ENCODE measurements at places on chromosomes 7 and 10. TPM values are rescaled to one million over a fixed set of nuclear protein-coding genes. Genes with fewer than 3 reads are reported as not detected.

The FANK1 gene
- 0.52 TPM for total RNA-seq

The LRRC18 gene
- total RNA-seq = not detected

The SPACDR gene
- total RNA-seq = 4.0 TPM

The ACSM6 gene
- total RNA-seq = not detected

The PPP1R17 gene
- not detected for total RNA-seq

The ABCA13 gene
- total RNA-seq = not detected

The DCLRE1C gene
- 24.0 TPM for total RNA-seq

GRCh38 chr10:76523791-76524351 lies 1092.4 kb downstream of the LRMDA start:
- H3K27me3 ChIP-seq = no peaks in the 10 kb centered on the region
- no peak for DNase-seq
- H3K4me3 ChIP-seq = no peak overlapping the region
- no peaks in the 10 kb centered on the region for H3K4me1 ChIP-seq
- no peaks in the 10 kb centered on the region for H3K36me3 ChIP-seq
- no peak overlapping the region for H3K27ac ChIP-seq

DNA sequence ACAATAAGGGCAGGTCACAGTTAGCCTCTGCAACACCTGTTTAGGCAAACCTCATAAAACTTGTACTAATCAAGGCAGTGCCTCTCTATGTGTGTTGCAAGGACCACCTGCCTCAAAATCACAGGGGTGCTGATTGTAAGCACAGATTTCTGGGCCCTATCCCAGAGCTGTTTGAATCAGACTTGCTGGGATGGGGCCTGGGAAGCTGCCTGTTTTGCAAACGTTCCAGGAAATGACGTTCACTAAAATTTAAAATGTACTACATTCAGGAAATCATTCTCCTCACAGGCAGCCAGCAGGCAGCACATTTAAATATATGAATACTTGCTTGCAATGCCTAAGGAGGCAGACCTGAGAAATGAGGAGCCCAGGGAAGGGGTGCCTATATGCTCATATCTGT lies 4.3 kb upstream of the GRM8 start:
- no peak overlapping the region for H3K4me3 ChIP-seq
- H3K27ac ChIP-seq = no peak overlapping the region
- H3K27me3 ChIP-seq = peaks cover 86% of the 10 kb centered on the region

GRCh38 chr10:110618230-110618610 lies 25.9 kb upstream of the RBM20 start:
- peaks cover 15% of the 10 kb centered on the region for H3K4me1 ChIP-seq
- H3K27ac ChIP-seq = no peak overlapping the region
- no peak for DNase-seq
- no peaks in the 10 kb centered on the region for H3K36me3 ChIP-seq

DNA sequence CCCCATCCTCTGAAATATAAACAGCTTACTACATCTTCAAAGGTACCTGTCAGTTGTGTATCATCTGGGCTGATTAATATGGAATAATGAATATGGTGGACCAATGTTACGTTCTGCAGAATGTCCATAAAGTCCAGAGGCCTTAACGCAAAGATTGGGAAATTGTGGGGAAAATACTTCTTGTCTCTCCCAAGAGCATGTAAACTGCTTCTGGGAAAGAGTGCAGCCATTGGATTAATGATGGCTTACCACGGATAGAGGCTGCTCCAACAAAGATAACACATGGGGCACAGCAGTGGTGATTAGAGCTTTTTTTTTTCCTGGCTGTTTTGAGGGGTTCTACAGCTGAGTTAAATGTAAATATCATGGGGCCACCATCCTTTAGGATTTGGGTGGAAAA lies 340.4 kb upstream of the AKR1E2 start:
- H3K27me3 ChIP-seq = no peaks in the 10 kb centered on the region
- no peak overlapping the region for H3K4me3 ChIP-seq
- peaks cover 4% of the 10 kb centered on the region for H3K36me3 ChIP-seq

DNA sequence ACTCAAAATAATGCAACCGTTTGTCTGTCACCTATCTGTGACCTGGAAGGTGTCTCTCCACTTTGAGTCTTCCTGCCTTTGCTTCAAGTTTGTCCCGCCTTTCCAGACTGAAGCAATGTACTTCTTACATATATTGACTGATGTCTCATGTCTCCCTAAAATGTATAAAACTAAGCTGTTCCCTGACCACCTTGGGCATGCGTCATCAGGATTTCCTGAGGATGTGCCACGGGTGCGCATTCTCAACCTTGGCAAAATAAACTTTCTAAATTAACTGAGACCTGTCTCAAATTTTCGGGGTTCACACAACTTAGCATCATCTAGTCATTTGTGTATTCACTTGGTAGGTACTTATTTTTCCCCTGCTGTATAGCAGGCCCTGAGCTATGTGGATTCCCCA lies 65.3 kb upstream of the JCAD start:
- no peaks in the 10 kb centered on the region for H3K4me1 ChIP-seq
- no peak overlapping the region for H3K27ac ChIP-seq
- no peak overlapping the region for H3K4me3 ChIP-seq
- peaks cover 5% of the 10 kb centered on the region for H3K27me3 ChIP-seq
- no peak for DNase-seq

- no peak for DNase-seq
- peaks cover 1% of the 10 kb centered on the region for H3K27me3 ChIP-seq
- no peak overlapping the region for H3K27ac ChIP-seq
- H3K36me3 ChIP-seq = no peaks in the 10 kb centered on the region
- H3K4me1 ChIP-seq = no peaks in the 10 kb centered on the region
- H3K4me3 ChIP-seq = no peak overlapping the region
These were observed 33.3 kb downstream of the EPHB4 start for GRCh38 chr7:100793806-100794660.

DNA sequence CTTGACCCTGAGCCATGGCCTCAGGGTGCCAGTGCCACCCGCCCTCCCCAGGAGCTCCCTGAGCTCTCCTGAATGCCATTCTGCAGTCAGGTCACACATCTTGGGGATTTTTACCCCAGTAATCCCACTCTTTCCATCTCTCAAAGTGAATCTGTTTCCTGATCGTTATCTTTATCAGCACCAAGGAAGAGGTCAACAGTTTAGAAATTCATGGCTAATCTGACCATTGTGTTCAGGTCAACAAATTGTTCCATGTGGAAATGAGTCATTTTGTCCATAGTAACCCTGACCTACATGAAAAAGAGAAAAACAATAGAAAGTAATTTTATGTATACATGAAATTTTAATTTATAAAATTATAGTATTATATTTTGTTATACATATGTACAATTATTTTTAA lies 28.8 kb upstream of the ZNF488 start:
- H3K36me3 ChIP-seq = no peaks in the 10 kb centered on the region
- no peak overlapping the region for H3K4me3 ChIP-seq
- no peak overlapping the region for H3K27ac ChIP-seq
- no peaks in the 10 kb centered on the region for H3K27me3 ChIP-seq
- DNase-seq = no peak

GRCh38 chr7:26709210-26709990 lies 155.0 kb downstream of the SKAP2 start:
- H3K27ac ChIP-seq = no peak overlapping the region
- H3K36me3 ChIP-seq = no peaks in the 10 kb centered on the region
- no peak for DNase-seq

DNA sequence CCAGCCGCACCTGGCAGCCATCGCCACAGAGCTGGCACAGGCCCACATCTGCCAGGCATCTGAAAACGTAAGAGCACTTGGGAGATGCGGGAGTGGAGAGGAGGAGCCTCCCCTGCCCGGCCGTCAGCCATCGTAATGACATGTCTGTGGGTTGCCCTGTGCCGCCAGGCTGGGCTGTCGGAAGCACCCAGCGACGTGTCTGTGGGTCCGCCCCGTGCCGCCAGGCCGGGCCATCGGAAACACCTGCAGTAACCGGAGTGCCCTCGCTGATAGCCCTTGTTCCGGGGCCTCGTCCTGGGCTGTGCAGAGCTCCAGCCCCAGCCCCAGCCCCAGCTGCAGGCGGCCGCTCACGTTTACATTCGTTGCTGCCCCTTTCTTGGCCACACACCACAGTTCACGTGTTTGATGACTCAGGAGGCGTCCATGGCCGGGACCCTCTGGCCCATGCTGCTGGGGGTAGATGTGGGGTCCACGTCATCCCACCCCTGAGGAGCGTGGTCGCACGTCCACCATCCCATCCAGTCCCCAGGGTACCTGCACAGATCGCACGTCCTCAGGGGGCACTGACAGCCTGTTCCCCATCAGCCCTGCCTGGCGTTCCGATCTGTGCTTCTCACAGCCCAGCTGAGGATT lies 30.0 kb upstream of the PRKAR1B start:
- H3K4me3 ChIP-seq = no peak overlapping the region
- H3K36me3 ChIP-seq = no peaks in the 10 kb centered on the region
- DNase-seq = no peak
- no peaks in the 10 kb centered on the region for H3K27me3 ChIP-seq
- H3K4me1 ChIP-seq = peaks cover 2% of the 10 kb centered on the region

DNA sequence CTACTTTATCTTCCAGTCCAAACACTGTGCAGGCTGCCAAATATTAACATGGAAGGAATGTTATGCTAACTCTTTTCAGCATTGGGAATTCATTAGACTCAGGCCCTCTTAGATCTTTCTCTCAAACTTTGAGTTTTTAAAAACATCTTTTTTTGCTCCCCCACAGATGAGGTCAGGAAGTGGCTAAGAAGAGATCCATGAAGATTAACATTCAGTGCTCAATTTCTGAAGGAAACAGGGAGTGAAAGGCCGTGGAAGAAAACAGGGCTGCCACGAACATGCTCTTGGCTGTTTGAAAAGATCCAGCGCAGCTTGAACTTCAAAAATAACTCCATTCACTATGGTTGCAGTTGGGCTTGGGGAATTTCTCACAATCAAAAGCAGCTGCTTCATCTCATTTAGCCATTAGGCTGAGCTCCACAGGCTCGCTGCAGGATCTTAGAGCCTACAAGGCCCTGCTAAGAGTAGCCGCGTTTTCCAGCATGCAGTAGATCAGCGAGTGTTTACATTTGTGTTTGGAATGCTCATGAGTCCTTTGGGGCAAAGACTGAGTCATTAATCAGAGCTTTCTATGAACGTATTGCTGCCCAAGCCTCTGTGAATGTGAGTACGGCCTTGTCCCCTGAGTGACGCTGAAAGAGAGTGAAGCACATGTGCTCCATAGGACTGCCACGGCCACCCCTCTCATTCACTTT lies 41.2 kb upstream of the TNS3 start:
- no peaks in the 10 kb centered on the region for H3K27me3 ChIP-seq
- H3K36me3 ChIP-seq = no peaks in the 10 kb centered on the region
- no peak for DNase-seq
- H3K4me1 ChIP-seq = peaks cover 10% of the 10 kb centered on the region
- no peak overlapping the region for H3K27ac ChIP-seq

GRCh38 chr7:65722361-65722792 lies 150.5 kb upstream of the VKORC1L1 start:
- H3K4me3 ChIP-seq = no peak overlapping the region
- peaks cover 9% of the 10 kb centered on the region for H3K4me1 ChIP-seq
- H3K27me3 ChIP-seq = no peaks in the 10 kb centered on the region

DNA sequence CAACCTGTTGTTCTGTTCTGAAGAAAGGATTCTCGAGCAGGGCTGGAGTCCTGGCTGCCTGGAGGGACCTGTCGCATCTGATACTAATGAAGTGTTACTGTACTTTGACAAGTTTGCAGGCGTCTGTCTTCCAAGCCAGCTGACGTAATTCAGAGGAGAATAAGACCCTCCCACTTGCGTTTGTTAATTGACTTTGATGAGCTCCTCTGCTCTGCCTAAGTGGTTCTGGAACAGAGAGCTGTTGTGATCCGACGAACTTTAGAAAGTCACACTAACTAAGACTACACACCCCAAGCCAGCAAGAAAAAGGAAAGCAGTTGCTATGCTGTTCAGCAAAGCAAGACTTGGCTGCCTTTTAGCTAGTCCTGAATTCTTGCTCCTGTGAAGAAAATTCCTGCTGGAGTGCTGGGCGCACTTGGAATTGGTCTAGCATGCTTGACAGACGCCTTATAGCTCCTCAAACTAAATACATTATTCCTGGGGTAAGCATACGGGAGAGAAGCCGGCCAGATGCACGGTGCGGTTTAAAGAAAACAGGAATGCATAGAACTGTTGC lies 200.3 kb downstream of the CACNB2 start:
- no peak for DNase-seq
- no peak overlapping the region for H3K27ac ChIP-seq
- H3K4me1 ChIP-seq = no peaks in the 10 kb centered on the region
- no peak overlapping the region for H3K4me3 ChIP-seq
- no peaks in the 10 kb centered on the region for H3K27me3 ChIP-seq

DNA sequence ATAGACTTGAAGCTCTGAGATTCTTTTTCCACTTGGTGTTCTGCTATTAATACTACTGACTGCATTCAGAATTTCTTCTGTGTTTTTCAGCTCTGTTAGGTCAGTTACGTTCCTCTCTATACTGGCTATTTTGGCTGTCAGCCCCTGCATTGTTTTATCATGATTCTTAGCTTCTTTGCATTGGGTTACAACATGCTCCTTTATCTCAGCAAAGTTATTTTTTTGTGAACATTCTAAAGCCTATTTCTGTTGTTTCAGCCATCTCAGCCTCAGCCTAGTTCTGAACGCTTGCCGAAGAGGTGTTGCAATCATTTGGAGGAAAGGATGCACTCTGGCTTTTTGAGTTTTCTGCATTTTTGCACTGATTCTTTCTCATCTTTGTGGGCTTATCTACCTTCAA lies 201.5 kb upstream of the GNAI1 start:
- no peaks in the 10 kb centered on the region for H3K27me3 ChIP-seq
- H3K4me1 ChIP-seq = peaks cover 5% of the 10 kb centered on the region
- no peaks in the 10 kb centered on the region for H3K36me3 ChIP-seq
- no peak for DNase-seq
- H3K27ac ChIP-seq = no peak overlapping the region

DNA sequence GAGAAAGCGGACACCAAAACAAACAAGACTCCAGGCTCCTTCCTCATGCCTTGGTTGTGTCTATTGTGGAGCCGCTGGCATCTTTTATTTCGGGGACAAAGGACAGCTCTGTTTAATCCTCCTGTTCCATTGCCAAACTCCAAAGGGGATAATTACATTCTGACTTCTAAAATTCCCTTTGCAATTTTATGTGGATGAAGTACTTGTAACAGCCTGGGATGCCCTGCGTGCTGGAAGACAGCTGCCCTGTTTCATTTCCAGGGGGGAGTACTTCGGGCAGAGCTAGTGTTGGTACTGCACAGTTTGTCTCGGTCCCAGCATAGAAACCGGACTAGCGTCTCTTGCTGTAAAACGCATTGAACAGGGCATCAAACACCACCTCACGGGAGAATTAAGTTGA lies 90.9 kb downstream of the BAMBI start:
- H3K4me3 ChIP-seq = no peak overlapping the region
- DNase-seq = no peak
- H3K36me3 ChIP-seq = no peaks in the 10 kb centered on the region
- H3K4me1 ChIP-seq = no peaks in the 10 kb centered on the region
- peaks cover 16% of the 10 kb centered on the region for H3K27me3 ChIP-seq

GRCh38 chr7:4136501-4137110 lies 545.5 kb upstream of the FOXK1 start:
- H3K4me1 ChIP-seq = no peaks in the 10 kb centered on the region
- no peak overlapping the region for H3K4me3 ChIP-seq
- no peaks in the 10 kb centered on the region for H3K27me3 ChIP-seq
- no peak overlapping the region for H3K27ac ChIP-seq

GRCh38 chr10:53079283-53079682 lies 306.7 kb upstream of the MBL2 start:
- no peaks in the 10 kb centered on the region for H3K36me3 ChIP-seq
- no peak overlapping the region for H3K4me3 ChIP-seq
- H3K4me1 ChIP-seq = no peaks in the 10 kb centered on the region
- DNase-seq = no peak
- no peaks in the 10 kb centered on the region for H3K27me3 ChIP-seq
- no peak overlapping the region for H3K27ac ChIP-seq

GRCh38 chr7:29216128-29216527 lies 21.6 kb downstream of the CHN2 start:
- H3K27me3 ChIP-seq = no peaks in the 10 kb centered on the region
- no peaks in the 10 kb centered on the region for H3K36me3 ChIP-seq
- no peak overlapping the region for H3K27ac ChIP-seq
- no peak for DNase-seq
- H3K4me1 ChIP-seq = no peaks in the 10 kb centered on the region

GRCh38 chr7:37391791-37392672 lies 56.6 kb downstream of the ELMO1 start:
- H3K27ac ChIP-seq = no peak overlapping the region
- no peak for DNase-seq
- peaks cover 2% of the 10 kb centered on the region for H3K36me3 ChIP-seq

All from naive thymus-derived CD8-positive, alpha-beta T cell (primary cell).